ENCODE measurements at places on chromosomes 1 and 21. TPM values are rescaled to one million over a fixed set of nuclear protein-coding genes. Genes with fewer than 3 reads are reported as not detected.
A peak's percentile ranks its signal among the peaks of the same experiment; 100 is the strongest.

DNA sequence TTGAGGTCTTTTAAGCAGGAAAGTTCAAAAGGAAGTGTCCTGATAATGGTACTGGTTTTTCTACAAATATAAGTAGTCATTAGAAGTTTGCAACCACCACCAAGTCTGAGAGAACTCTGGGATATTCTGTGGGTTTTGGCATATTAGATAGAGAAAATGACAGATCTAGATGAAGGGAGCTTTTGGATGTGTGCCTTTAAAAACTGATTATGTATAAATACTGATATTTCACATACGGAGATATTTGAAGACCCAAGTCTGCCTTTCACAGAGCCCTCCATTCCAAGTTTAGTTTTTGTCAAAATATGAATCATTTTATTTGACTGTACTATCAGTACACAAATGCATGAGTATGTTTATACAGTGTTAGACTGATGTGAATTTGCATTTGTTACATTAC lies 48.6 kb downstream of the DPH5 start:
- H3K27me3 ChIP-seq = no peaks in the 10 kb centered on the region
- H3K4me1 ChIP-seq = no peaks in the 10 kb centered on the region
- no peaks in the 10 kb centered on the region for H3K36me3 ChIP-seq
- no peak for DNase-seq
- no peak overlapping the region for H3K27ac ChIP-seq

DNA sequence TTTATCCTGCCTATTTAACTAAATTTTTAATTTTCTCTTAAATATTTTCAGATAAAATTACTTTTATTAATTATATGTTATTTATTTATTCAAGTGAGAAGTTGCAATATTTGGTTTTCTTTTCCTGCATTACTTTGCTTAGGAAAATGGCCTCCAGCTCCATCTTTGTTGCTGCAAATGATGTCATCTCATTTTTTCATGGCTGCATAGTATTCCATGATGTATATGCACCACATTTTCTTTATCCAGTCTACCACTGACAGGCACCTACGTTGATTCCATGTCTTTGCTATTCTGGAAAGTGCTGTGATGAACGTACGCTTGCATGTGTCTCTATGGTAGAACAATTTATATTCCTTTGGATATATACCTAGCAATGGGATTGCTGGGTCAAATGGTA lies 186.9 kb upstream of the LYPLAL1 start:
- H3K4me1 ChIP-seq = no peaks in the 10 kb centered on the region
- H3K27me3 ChIP-seq = no peaks in the 10 kb centered on the region
- H3K4me3 ChIP-seq = no peak overlapping the region
- no peaks in the 10 kb centered on the region for H3K36me3 ChIP-seq
- no peak for DNase-seq
- no peak overlapping the region for H3K27ac ChIP-seq

The RGS13 gene
- not detected for total RNA-seq

GRCh38 chr1:26072305-26072704 lies 4.9 kb upstream of the TRIM63 start:
- 0 out of 2 replicates have a peak, but pooled peaks cover 8% of the 10 kb centered on the region for H3K4me1 ChIP-seq
- H3K4me3 ChIP-seq = no peak overlapping the region
- no peaks in the 10 kb centered on the region for H3K27me3 ChIP-seq
- DNase-seq = no peak
- no peak overlapping the region for H3K27ac ChIP-seq

The HSD3B2 gene
- total RNA-seq = not detected

DNA sequence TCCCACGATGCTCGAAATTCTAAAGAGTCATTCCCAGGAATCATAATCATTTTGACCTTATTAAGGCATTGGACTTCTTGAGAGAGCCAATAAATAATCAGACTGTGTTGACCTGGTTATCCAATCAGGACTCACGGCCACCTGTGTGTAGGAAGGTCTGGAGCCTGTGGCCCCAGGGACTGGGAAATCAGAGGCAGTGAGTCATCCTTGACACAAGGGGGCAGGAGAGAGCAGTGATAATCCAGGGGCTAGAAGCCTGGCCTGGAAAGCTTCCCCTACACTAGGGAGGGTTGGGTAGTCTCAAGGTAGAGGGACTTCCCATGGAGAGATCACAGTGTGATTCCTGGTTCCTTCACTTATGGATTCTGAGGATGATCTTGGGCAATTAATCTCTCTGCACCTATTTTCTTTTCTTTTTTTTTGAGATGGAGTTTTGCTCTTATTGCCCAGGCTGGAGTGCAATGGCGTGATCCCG lies 4.7 kb downstream of the MR1 start:
- H3K27ac ChIP-seq = no peak overlapping the region
- no peaks in the 10 kb centered on the region for H3K27me3 ChIP-seq
- H3K4me3 ChIP-seq = no peak overlapping the region
- H3K4me1 ChIP-seq = peaks cover 9% of the 10 kb centered on the region
- no peaks in the 10 kb centered on the region for H3K36me3 ChIP-seq
- DNase-seq = peak; percentile 79

The COL8A2 gene
- 0.18 TPM for total RNA-seq

GRCh38 chr1:219875860-219876259 lies 52.5 kb downstream of the SLC30A10 start:
- no peak for DNase-seq
- H3K27ac ChIP-seq = no peak overlapping the region
- no peaks in the 10 kb centered on the region for H3K36me3 ChIP-seq

GRCh38 chr1:209207701-209208286 lies 375.7 kb upstream of the CAMK1G start:
- H3K27ac ChIP-seq = no peak overlapping the region
- DNase-seq = peak; percentile 59
- no peaks in the 10 kb centered on the region for H3K36me3 ChIP-seq
- peak overlapping the region; percentile 10 for H3K4me3 ChIP-seq
- peaks cover 1% of the 10 kb centered on the region for H3K27me3 ChIP-seq
- H3K4me1 ChIP-seq = no peaks in the 10 kb centered on the region

DNA sequence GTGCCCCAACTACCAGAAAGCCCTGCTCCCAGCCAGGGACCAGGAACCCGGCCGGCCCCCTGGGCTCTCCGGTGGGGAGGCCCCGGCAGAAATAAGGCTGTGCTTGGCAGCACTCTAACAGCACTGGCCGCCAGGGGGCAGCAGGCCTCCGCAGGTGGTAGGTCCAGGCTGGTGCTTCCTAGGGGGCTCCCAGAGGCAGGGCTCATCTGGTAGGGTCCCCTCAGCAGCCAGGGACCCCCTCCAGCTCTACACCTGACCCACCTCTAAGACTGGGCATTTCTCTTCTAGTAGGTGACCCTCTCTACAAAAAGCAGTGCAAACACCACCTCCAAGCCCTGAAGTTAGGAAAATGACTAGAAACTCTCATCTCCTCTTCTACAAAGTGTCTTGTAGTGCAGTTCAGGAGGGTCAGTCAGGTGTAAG lies 85.6 kb downstream of the STUM start:
- no peak overlapping the region for H3K4me3 ChIP-seq
- no peaks in the 10 kb centered on the region for H3K36me3 ChIP-seq
- DNase-seq = peak; percentile 83

The TAS1R1 gene
- not detected for total RNA-seq

- no peak overlapping the region for H3K27ac ChIP-seq
- H3K36me3 ChIP-seq = no peaks in the 10 kb centered on the region
- H3K4me3 ChIP-seq = no peak overlapping the region
- no peaks in the 10 kb centered on the region for H3K27me3 ChIP-seq
- no peak for DNase-seq
These were observed 6.2 kb upstream of the TRIM45 start for GRCh38 chr1:117127795-117128194.

GRCh38 chr21:42195378-42196031 lies 23.4 kb upstream of the ABCG1 start:
- no peaks in the 10 kb centered on the region for H3K36me3 ChIP-seq
- H3K27ac ChIP-seq = no peak overlapping the region
- no peak overlapping the region for H3K4me3 ChIP-seq
- H3K27me3 ChIP-seq = no peaks in the 10 kb centered on the region
- H3K4me1 ChIP-seq = no peaks in the 10 kb centered on the region

The SLC6A9 gene
- total RNA-seq = 35.9 TPM

DNA sequence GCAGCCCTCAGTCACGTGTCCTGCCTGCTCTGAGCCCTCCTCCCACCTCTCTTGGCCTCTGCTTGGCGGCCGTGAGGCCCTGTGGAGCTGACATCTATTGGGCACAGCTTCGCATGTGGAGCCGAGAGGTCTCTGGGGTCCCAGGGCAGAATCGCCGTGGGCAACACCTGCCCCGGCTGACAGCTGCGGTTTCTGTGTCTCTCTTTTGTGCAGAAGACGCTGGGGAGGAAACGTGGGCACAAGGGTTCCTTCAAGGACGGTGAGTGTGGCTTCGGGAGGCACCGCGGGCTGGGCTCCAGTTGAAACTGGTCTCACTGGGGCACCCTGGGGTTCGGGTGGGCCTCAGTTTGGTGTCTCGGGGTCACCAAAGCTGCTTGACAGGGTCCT lies 11.5 kb downstream of the ARHGEF16 start:
- H3K27ac ChIP-seq = no peak overlapping the region
- H3K4me1 ChIP-seq = peaks cover 14% of the 10 kb centered on the region
- peaks cover 1% of the 10 kb centered on the region for H3K36me3 ChIP-seq
- no peak overlapping the region for H3K4me3 ChIP-seq
- DNase-seq = no peak
- no peaks in the 10 kb centered on the region for H3K27me3 ChIP-seq

GRCh38 chr1:51444096-51444495 lies 75.0 kb downstream of the EPS15 start:
- no peaks in the 10 kb centered on the region for H3K27me3 ChIP-seq
- no peaks in the 10 kb centered on the region for H3K4me1 ChIP-seq
- DNase-seq = no peak
- no peak overlapping the region for H3K4me3 ChIP-seq
- H3K27ac ChIP-seq = no peak overlapping the region

The UBASH3A gene
- not detected for total RNA-seq

DNA sequence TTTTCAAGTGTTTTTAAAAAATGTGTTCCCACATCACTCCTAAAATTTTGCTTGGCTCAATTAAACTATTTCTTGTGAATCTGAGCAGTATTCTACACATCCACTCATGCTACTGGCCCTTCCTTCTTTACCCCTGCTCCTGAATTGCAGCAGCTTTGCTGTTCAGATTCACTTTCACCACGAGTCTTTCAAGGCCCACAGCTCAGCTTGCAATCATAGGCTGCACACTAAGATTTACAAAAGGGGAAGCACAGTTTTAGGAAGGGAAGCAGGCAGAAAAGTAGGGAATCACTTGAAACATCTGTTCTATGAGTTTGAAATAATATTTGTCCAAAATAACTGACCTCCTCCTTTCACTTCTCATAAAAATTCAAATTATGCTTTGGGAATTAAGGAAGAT lies 70.9 kb upstream of the EDEM3 start:
- no peak for DNase-seq
- H3K27me3 ChIP-seq = no peaks in the 10 kb centered on the region
- no peak overlapping the region for H3K27ac ChIP-seq
- H3K36me3 ChIP-seq = no peaks in the 10 kb centered on the region

DNA sequence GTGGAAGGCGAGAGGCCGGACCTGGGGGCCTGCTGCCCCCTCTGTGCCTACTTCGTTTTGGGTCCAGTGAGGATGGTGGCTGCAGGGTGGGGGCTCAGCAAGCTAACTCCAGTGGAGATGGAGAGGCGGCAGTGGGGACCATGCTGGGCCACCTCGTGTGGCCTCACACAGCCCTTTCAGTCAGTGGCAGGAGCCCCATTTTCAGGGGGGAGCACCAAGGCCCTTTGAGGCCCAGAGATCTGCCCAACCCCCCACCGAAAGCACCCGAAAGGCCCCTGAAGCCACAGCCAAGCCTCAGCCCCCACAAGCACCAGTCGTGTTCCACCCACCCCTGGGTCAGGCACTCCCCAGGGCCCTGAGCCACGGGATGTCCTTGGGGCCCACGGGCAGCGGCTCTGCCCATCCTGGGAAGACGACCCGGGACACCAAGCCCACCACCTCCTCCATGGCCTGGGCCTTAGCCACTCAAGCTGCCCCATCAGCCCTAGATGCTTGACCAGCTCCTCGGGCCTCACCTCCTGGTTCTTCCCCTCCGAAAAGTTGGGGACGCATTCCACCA lies 345 bp downstream of the FTCD start:
- H3K27me3 ChIP-seq = no peaks in the 10 kb centered on the region
- no peaks in the 10 kb centered on the region for H3K36me3 ChIP-seq
- H3K4me3 ChIP-seq = peak overlapping the region; percentile 20
- H3K27ac ChIP-seq = no peak overlapping the region

The KCNK1 gene
- total RNA-seq = not detected

The SCCPDH gene
- total RNA-seq = 26.1 TPM

DNA sequence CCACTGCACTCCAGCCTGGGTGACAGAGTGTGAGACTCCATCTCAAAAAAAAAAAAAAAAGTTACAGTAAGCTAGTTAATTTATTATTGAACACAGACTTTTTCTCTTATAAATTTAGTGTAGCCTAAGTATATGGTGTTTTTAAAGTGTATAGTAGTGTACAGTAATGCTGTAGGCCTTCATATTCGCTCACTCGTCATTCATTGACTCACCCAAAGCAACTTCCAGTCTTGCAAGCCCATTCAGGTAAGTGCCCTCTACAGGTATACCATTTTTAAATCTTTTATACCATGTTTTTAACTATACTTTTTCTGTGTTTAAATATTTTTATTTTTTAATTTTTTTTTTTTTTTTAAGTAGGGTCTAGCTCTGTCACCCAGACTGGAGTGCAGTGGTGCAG lies 12.1 kb downstream of the POU2F1 start:
- H3K4me3 ChIP-seq = no peak overlapping the region
- peaks cover 14% of the 10 kb centered on the region for H3K4me1 ChIP-seq
- H3K27ac ChIP-seq = no peak overlapping the region
- H3K27me3 ChIP-seq = no peaks in the 10 kb centered on the region
- H3K36me3 ChIP-seq = no peaks in the 10 kb centered on the region

The ITGB2 gene
- 1.1 TPM for total RNA-seq

The EPB41 gene
- total RNA-seq = 29.8 TPM

GRCh38 chr21:37459575-37459974 lies 93.0 kb downstream of the DYRK1A start:
- peaks cover 46% of the 10 kb centered on the region for H3K4me1 ChIP-seq
- no peak for DNase-seq
- no peak overlapping the region for H3K27ac ChIP-seq
- no peak overlapping the region for H3K4me3 ChIP-seq
- no peaks in the 10 kb centered on the region for H3K27me3 ChIP-seq
- H3K36me3 ChIP-seq = no peaks in the 10 kb centered on the region

The TFF3 gene
- 65.8 TPM for total RNA-seq

The RGS8 gene
- total RNA-seq = not detected

DNA sequence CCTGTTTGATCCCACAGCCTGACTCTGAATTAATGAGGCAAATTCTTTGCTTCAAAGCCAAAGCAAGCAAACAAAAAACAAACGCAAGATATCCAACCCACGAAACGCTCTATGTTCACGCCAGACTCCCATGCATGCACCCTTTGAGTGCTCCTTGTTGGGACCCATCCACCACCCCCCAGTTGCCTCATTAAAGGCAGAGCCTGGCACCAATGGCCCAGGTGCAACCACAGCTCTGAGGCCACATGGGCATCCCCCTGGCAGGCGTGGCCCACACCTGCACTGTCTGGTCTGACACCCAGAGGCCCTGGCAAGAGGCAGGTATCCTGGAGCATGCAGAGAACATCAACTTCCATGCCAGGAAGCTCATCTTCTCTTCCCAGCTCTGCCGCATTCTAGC lies 1.1 kb upstream of the PADI4 start:
- no peaks in the 10 kb centered on the region for H3K36me3 ChIP-seq
- H3K4me1 ChIP-seq = no peaks in the 10 kb centered on the region
- H3K27ac ChIP-seq = no peak overlapping the region
- H3K4me3 ChIP-seq = no peak overlapping the region

All from Caco-2 (cell line).